SJSA1 (cell line): ENCODE measurements at places on chromosomes 2 and 18. TPM values are rescaled to one million over a fixed set of nuclear protein-coding genes. Genes with fewer than 3 reads are reported as not detected.

PARD6G gene
- 4.4 and 6.1 TPM in 2 replicates for total RNA-seq

STPG4 gene
- not detected in 2 replicates for total RNA-seq

DPP10 gene
- not detected in 2 replicates for total RNA-seq

GRHL1 gene
- total RNA-seq: 1.3 and 2.3 TPM in 2 replicates

DPYSL5 gene
- not detected in 2 replicates for total RNA-seq

CLHC1 gene
- total RNA-seq: 6.6 and 15.9 TPM in 2 replicates

ZBTB7C gene
- 0.44 and 0.50 TPM in 2 replicates for total RNA-seq

LRRTM4 gene
- not detected in 2 replicates for total RNA-seq

TUBA4A gene
- total RNA-seq: 0.45 TPM in 1 of 2 replicates, not detected in the other

CIB4 gene
- total RNA-seq: not detected in 2 replicates

KIAA2012 gene
- 0.03 TPM in 1 of 2 replicates, not detected in the other for total RNA-seq

LCT gene
- total RNA-seq: not detected in 2 replicates

GAL3ST2 gene
- not detected in 2 replicates for total RNA-seq

DSG1 gene
- not detected in 2 replicates for total RNA-seq

ELOA2 gene
- not detected in 2 replicates for total RNA-seq

KLHL14 gene
- total RNA-seq: not detected in 2 replicates

BCL11A gene
- 0.03 and 0.13 TPM in 2 replicates for total RNA-seq

EML6 gene
- 1.3 TPM in 1 of 2 replicates, not detected in the other for total RNA-seq

SRD5A2 gene
- not detected in 2 replicates for total RNA-seq

LINC00305 gene
- total RNA-seq: not detected in 2 replicates

NETO1 gene
- total RNA-seq: not detected in 2 replicates

COPS9 gene
- 176 and 408 TPM in 2 replicates for total RNA-seq
